ENCODE measurements at places on chromosomes 3 and 15.
A peak's percentile ranks its signal among the peaks of the same experiment; 100 is the strongest.

GRCh38 chr15:34341381-34342212, 1.3 kb downstream of the NOP10 start:
- DNase-seq, result no peak

- DNase-seq, result no peak
Observed at GRCh38 chr3:62095756-62096155, 277.6 kb downstream of the FEZF2 start.

DNA sequence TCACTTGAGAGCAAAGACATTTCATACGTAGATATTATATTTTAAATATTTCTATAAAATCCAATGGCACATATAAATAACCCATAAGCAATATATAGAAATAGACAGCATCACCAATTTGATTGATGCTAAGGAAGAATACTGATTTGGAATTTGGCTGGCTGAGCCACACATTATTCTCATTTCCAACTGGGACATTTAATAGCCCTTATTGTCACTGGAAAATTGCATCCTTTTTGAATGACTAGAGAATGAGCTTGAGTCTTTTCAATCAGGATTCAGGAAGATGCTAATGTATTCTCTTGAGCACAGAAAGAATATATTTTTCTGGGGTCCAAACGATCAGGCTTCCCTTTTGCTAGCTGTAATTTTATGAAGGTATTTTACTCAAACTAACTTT, 70.9 kb upstream of the KCNH8 start:
- no peak for DNase-seq

DNA sequence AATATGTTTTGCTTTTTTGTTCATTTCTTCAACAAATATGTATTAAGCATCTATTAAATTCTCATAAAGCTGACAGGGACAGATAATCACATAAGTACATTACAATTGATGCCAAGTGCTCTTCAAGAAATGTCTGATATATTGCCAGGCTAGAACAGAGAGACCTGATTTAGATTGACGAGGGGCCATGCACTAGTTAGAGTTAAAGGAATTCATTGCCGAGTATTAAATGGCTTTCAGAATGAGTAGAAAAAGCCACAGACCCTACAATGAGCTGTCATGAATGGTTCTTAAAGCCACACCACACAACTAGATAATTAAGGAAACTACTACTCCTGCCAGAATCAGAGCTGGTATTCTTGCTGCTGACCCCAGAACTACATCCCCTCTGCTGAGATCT, 250.2 kb upstream of the MME start:
- DNase-seq, result no peak

- no peak for DNase-seq
Observed at GRCh38 chr3:145900056-145900829, 260.7 kb downstream of the PLOD2 start.

- DNase-seq, result peak; percentile 37
Observed at GRCh38 chr3:53071882-53072431, 26.1 kb upstream of the SFMBT1 start.

DNA sequence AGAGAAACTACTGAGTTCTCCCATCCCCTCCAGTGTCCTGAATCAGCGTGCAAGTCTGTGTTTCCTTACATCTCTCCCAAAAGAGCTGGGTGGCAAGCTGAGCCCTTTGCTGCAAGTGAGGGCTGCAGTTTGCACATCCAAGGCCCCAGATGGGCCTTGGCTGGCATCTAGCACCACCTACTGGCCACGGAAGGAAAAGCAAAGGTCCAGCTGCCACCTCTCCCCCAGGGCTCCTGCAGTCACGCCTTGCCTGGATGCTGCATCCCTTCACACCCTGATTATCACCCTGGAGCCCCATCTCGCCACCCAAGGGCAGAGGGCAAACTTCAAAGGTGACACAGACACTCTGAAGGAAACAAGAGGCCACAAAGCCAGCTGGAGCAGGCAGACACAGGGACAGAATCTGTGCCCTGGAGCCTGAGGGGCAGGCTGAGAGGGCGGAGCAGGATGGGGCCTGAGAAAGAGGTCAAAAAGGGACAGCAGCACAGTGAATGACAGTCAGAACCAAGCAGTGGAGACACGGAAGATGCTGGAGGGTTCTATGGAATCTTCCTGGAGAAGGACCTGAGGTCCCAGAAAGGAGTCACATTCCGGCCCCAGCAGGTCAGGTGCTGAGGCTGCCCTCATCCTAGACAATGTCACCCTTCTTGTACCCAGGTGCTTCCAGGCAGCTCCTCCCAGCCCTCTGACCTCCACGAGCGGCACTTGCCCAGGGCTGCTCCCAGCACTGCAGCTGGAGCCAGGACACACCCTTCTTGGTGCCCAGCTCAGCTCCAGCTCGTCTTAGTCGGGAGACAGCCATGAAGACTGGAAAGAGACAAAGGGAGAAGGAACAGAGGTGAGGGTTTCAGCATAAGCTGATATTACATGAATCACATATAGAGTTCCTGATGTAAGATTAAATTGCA, 18.3 kb upstream of the NTRK3 start:
- peak; percentile 75 for DNase-seq

GRCh38 chr15:70016511-70016994, 81.2 kb downstream of the TLE3 start:
- no peak for DNase-seq

DNA sequence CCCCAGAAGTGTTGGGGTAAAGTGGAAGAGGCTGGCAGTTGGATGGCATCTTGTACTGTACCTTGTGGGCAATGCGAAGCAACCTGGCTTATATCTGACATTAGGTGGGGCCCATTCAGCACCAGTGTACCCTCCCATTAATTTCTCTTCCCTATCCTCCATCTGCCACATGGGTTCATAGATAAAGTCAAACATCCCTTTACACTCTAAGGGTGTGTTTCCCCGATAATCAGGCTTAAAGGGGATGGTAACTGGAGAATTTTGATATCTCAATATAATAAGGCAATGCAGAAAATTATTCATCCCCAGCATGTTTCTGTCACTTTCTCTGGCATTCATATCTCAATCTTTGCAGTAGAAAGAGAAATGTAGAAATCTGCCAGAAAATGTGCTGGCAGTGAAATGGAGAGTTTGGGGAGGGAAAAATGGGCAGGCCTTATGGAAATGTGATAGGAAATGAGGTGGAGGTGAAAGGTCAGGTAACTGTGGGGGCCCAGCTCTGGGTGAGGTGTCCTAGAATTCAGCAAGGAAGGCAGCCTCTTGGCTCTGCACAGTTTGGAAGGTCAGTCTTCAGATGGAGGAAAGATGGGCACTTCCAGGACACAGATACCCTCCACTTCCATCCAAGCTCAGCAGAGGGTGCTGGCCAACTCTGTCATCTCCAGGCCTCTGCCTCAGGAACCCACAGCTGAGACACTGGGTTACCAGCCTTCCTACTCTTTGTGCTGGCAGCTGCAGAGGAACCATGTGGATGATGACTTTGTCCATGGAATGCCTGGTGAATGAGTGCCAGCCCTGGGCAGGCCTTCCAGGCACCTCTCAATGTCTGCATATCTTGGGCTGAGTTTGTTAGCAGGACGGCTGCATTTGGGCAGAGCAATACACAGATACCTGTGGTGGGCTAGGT, 325.9 kb upstream of the CTDSPL start:
- no peak for DNase-seq

DNA sequence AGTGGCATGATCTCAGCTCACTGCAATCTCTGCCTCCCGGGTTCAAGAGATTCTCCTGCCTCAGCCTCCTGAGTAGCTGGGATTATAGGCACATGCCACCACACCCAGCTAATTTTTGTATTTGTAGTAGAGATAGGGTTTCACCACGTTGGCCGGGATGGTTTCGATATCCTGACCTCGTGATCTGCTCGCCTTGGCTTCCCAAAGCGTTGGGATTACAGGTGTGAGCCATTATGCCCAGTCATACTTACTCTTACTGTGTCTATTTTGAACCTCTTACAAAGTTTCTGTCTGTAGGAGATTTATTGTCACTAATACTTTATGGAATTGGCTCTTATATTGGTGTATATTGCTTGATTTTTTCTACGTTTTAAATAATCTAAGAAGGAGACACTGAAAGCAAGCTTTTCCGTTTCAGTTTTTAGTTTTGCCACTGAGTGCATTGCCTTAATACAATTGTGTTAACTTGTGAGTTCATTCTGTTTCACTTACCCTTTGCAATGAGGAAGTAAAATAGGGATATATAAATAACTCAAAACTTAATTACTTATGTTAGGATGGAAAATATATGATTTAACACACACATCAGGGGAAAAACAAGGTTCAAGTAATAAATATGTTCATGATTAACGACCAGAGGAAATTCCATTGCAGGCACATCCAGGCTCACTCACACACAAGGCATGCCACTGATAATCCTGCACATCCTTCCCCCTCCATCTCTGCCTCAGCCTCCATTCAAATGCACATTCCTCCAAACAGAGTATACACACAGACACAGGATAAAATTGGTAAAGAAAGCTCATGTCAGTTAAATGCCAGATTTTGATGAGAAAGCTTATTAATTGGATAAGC, 279.3 kb upstream of the RASGRP1 start:
- no peak for DNase-seq

GRCh38 chr3:36524560-36524959, 144.3 kb downstream of the STAC start:
- no peak for DNase-seq

DNA sequence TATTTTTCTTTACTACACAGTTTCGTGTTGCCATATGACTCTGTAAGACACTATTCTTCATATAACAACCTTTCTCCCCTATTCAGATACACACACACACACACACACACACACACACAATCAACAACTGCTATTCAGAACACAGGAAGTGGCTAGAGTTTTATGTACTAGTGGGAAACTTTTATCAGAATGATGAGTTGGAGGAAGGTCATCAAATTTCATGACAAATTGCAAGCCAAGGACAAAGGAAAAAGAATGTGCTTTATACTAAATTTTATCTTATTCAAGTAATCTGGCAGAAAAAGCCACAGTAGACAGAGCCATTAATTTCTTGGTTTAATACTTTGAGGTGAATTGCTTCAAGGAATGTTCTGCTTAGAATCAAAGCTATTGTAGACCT, 899.8 kb downstream of the ROBO2 start:
- no peak for DNase-seq

DNA sequence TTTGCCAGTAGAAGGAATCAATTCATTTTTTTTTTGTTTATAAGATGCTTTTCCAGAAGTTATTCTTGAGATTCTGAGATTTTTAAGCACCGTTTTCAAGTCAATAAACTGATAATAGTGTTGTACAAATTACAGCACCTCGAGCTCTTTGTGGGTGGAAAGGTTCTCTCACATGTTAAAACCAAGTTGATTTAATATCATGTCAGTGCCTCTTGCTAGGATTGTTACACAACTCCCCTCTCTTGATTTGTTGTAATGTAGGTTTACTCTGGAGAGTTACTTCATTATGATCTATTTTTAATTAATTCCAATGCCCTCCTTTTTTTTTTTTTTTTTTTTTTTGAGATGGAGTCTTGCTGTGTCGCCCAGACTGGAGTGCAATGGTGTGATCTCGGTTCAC, 25.8 kb upstream of the UBXN7 start:
- no peak for DNase-seq

- DNase-seq, result no peak
Observed at GRCh38 chr3:119681279-119681678, 4.1 kb upstream of the COX17 start.

- no peak for DNase-seq
Observed at GRCh38 chr3:105976196-105976595, 107.4 kb upstream of the CBLB start.

GRCh38 chr3:162007722-162008121, 511.1 kb downstream of the OTOL1 start:
- DNase-seq, result no peak

- no peak for DNase-seq
Observed at GRCh38 chr3:176193032-176193730, 1004.1 kb downstream of the TBL1XR1 start.

DNA sequence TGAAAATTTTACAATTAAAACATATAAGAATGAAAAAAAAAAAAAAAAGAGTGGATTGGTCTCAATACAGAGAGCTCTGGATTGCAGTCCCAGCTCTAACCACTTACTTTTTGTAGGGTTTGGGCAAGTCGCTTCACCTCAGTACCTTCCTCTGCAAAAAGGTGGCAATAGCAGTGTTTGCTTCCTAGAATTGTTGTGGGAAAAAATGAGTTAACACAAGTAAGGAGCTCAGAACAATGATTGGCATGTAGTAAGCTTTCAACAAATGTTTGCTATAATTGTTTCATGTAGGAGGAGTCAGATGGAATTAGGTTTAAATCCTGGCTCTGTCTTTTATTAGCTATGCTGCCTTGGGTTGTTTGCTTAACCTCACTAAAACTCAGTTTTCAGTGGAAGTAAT, 425.2 kb upstream of the TBL1XR1 start:
- DNase-seq, result no peak

GRCh38 chr15:76162036-76162398, 102.2 kb downstream of the TMEM266 start:
- DNase-seq, result no peak

DNA sequence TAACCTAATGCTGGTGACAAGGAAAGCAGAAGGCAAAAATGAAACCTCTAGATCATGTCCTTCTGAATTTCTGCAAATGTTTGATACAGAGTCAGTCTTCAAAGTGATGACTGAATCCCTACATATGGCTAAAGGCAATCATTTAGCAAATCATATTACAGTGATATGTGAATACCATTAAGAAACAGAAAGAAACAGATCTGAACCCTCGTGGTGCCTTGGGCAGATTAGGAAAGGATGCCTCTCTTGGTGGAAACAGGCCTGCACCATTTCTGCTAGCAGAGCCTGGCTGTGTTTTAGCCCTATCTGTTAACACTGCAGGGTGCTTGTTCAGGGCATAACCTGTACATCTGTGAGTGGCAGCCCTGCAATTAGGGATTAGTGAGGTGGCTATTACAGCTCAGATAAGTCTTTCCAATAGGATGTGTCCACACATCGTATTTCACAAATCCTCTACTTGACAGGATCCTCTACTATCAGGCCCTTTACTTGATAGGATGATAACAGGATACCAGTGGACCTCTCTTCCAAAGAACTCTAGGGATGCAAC, 12.1 kb downstream of the SEC22C start:
- DNase-seq, result no peak

DNA sequence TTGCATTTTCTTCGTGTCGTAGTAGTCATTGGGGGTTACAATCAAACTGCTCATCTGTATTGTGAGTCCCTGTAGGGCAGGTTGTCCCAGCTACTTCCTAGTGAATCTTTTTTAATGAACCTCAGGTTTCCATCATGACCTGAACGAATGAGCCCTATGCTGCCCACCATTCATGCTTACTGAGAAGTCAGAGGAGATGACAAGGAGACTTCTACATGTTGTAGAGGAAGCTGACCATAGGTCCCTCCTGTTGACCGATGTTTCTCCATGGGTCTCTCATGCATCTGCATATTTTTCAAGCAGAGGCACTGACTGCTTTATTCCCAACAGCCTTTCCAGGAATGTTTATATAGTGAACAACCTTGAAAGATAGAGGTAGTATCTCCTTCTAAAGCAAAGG, 5.0 kb upstream of the NME9 start:
- no peak for DNase-seq

DNA sequence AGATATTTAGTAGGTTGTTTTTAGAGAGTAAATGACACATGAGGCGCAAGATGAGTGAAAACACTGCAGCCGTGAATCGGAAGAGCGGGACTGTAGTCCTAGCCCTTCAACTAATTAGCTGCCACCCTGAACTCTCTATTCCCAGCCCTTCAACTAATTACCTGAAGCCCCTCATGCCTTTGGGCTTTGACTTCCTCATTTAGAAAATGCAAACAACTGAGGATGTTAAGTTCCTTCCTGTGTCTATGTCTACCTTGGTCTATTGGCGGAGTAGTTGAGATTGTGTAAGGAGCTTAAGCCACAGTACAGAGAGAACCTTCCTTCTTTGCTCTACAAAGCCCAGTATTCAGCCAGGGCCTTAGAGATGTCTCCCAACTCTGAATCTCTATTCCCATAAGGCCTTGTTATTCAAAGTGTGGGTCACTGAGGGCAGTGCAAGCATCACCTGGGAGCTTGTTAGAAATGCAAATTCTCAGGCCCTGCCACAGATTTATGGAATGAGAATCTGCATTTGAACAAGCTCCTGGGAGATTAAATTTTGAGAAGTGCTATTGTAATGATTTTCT, 71.8 kb upstream of the SCN5A start:
- DNase-seq, result no peak

Measured in right lobe of liver (tissue), 6 donors.